ENCODE measurements at places on chromosomes 7 and 10.

GRCh38 chr10:78196964-78197363 is 163.3 kb downstream of the RPS24 start:
- no peak for DNase-seq

DNA sequence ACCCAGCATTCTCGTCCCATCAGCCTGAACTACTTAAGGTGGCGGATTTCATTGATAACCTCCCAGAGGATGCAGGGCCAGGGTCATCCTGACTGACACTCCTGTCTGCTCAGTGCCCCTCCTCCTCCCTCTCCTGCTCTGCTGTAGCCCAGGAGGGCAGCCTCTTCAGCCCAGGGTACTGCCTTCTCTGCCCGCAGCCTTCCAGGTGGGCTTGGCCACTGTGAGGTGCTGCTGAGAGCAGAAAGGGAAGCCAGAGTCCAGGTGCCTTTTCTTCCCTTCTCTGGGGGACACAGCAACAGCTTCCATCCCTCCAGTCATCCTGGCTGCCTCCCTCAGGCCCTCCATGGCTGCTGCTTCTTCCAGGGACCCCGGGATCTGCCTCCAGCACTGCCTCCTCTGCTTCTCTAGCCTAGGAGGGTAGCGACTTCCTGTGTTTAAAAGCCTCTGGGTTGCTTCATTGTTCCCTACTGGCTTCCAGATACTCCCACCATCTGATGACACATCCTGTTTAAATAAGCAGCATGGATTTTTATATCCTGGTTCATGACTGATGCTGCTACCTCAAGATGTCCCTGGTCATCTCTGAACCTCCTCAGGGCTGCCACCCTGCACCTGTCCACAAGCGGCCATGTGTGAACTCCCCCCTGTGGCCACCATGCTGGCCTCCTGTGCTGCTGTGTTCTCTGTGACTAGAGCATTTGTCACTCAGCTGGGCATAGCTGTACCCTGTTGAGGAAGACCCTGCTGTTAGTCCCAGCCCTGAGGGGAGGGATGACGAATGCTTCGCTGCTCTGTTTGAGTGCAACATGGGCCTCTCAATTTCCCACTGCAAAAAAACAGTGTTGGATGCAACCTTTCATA is 55.8 kb downstream of the AKR1C4 start:
- DNase-seq, result no peak

DNA sequence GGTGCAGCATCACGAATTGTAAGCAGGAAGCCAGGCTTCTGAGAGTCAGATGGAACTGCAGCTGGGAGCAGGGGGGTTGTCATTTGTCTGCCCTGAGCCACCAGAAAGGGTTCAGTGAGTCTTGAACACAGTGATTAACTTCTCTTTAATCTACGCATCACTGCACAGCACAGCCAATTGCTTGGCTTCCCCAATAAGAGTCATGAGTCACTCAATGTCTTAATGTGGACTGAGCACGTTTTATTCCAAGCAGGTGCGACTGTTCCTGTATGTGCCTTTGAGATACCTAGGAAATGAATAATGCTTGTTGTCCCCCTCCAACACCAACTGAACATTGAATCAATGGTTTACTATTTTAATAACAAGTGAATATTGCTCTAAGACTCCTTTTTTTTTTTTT is 26.0 kb upstream of the PLEKHA1 start:
- no peak for DNase-seq

DNA sequence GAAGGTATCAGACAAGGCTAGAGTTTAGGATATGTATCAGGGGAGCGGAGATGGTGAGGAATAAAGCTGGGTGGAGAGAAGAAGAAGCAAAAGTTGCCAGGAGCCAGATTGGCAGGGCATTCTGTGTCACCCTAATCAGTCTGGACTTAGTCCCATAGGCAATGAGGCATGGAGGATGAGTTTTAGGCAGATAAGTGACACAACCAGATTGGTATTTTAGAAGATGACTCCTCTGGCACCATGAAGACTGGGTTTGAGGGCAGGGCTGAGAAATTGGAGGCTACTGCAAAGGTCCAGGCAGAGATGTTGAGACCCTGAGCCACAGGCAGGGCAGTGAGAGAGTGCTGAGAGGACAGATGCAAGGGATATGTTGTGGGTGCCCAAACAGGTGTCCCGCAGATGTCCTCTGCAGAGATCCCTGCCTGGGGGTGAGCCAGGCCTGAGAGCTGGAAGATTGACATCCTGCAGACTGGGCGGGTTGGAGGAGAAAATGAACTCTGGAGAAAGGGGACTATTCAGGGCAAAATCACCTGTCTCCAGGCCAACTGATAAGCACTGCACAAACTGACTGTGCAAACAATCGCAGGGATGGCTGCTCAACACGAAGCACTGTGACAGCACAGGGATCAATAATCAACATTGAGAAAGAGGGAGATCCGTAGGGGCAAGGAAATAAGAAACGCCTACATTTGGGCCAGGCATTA is 11.9 kb upstream of the HABP2 start:
- no peak for DNase-seq

GRCh38 chr10:63666836-63667383 is 145.7 kb downstream of the REEP3 start:
- no peak for DNase-seq

GRCh38 chr10:5588603-5589002 is 63.8 kb downstream of the CALML3 start:
- DNase-seq, result no peak

DNA sequence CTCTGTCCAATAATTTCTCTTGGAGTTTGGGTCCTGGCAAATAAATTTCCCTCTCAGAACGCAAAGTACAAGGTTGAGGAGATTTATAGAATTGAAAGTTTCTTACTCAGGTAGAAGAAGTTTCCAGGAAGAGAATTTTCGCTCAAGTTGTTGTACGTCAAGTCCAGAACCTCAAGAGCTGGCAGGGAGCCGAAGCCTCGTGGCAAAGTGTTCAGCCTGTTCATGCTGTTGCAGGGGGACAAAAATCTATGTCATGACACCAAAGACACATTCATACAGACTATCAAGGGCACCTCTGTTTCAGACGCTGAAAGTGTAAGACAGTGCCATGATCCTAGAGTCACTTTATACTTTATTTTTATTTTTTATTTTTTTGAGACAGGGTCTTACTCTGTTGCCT is 62.5 kb downstream of the RSU1 start:
- DNase-seq, result no peak

Data from NCI-H774 (cell line).